ENCODE measurements at places on chromosomes 7 and 10.

GRCh38 chr10:61028861-61029361 is 84.9 kb upstream of the RHOBTB1 start:
- DNase-seq: no peak

GRCh38 chr7:29086545-29086944 is 59.8 kb downstream of the CPVL start:
- DNase-seq: no peak

DNA sequence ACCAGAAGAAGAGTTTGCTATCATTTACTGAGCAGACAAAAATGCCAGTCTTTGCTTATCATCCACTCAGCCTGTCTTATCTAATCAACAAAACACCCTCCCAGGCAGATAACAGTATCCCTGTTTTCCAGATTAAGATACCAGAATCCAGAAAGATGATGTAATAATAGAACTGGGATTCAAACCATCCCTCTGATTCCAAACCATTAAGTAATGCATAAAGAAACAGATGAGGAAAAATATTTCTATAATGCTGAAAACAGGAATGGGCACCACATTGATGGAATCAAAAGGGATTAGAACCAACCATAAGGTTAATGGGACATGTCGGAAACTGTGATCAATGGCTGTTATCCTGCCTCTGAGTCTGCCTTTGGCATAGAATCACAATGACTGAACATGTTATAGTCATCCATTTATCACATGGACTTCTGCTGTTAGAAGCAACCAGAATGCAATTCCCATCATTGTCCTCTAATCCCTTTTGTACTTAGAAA is 92.1 kb upstream of the RSU1 start:
- no peak for DNase-seq

DNA sequence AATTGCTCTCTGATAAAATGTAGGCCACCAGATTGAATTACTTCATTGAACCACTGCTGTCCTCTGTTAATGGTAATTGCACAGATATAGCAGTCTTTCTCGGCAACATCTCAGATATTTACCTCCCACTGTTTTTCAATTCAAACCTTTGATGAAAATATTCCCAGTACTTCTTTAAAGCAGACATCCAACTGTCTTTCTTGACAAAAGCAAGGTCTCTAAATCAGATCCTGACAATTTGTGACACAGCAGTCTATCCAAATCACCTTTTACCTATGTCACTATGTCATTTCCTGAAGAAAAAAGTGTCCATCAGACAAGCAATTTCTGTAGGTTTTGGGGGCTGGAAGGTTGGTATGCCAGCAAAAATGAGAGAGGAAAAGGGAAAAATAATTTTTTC is 555.7 kb downstream of the AUTS2 start:
- no peak for DNase-seq

- no peak for DNase-seq
Observed at GRCh38 chr7:32501522-32501921, 6.2 kb downstream of the AVL9 start.

GRCh38 chr10:44069573-44069972 is 315.3 kb downstream of the CXCL12 start:
- DNase-seq: no peak

DNA sequence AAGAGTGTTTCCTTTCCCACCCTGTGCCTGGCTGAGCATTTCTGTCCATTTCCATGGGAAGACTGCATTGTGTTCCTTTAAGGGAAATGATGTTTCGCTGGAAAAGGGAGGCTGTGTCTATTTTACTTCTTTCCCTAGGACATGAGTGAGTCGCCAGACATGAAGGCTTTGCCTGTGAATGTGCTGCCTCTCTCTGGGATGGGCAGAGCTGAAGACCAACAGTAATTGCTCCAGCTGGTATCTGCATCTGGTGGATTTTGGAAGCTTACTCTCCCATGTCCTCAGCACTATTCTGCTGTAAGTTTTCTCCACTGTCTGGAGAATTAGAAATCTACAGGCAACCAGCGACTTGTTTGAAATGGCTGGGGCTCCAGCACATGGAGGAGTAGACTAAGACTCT is 264.6 kb upstream of the BMPER start:
- DNase-seq: no peak

DNA sequence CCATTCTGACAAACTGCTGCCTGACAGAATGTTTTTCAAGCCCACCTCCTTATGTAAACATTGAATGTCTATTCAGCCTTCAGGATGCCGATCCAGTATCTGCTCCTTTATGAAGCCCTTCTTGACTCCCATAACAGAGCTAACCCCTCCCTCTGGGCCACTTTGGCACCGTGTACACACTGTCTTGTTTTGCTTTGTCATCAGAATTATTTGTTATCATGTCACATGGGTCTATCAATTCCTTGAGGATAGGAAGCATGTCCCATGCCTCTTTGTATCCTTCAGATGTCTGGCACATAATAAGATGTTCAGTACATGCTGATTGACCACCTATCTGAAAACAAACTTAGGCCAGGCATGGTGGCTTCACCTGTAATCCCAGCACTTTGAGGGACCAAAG is 92.3 kb downstream of the PRLHR start:
- DNase-seq: no peak

DNA sequence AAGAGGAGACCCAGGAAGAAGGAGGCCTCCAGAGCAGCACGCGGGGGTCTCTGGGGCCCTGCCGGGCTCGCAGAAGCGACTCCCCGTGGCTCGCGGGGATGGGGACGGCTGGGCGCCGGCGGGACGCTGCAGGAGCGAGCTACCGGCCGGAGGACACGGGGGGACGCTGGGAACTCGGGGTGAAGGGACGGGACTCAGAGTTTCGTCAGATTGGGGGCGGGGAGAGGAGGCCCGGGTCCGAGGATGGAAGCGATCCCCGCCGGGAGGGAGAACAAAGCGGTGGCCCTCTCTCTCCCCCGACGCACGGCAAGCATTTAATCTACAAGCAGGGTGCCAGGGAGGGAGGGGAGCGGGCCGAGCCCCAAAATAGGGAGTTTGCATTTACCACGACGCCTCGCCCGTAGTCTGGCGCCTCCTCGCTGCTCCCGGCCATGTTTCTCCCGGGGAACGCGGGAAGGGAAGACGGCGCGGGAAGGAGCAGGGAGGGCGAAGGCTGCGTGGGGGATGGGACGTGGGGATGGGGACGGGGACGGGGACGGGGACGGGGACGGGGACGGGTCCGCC is at the start of gene PRTFDC1:
Gene PRTFDC1, minus strand, starts transcription at position 464 of the 564 bp plus-strand sequence. Its CDS starts 31 bp downstream, at position 433.
- peak; percentile 14 for DNase-seq

- DNase-seq: no peak
Observed at GRCh38 chr10:11793762-11794479, 29.2 kb upstream of the PROSER2 start.

- no peak for DNase-seq
Observed at GRCh38 chr10:28298951-28299350, 3.9 kb downstream of the MPP7 start.

DNA sequence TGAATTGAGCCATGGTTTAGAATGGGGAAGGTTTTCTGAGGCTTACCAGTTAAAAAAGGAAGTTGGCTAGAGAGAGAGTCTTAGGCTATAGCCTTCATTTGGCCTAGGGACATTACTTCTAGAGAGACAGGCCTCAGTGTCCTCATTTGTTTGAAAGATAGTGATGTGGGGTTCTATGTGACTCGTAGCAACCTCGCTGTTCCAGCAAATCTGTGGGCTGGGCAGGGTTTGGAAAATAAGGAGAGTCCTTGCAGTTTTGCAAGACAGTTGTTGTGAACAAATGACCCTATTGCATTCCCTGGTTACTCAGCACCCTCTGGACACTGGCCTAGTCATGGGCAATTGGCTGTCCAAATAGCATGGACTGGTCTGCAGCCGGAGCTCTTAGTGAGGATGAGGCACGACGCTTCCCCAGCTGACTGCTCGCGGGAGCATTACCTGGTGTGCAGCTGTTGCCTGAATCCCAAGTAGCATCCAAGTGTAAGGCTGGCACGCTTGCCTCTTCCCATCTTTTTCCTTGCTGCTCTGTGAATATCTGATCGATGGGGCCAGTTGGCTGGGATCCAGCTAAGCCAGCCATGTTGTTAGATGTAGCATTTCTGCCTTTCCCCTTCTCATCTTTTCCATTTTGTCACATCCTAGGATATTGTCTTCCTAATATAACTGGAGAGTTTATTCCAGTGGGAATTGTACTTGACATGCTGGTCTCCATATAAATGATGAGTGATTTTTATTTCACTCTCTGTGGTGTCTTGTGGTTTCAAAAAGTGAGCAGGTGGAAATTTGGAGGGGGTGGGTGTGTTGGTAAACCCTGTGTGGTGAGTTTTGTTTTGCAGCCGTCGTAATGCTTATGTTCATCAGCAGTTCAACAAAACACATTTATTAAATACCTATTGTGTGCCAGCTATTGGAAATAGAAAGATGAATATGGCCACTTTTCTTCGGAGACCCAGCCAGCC is 99.8 kb downstream of the SND1 start:
- no peak for DNase-seq

Data from memory B cell (primary cell).